ENCODE measurements at places on chromosomes 7 and 10. TPM values are rescaled to one million over a fixed set of nuclear protein-coding genes. Genes with fewer than 3 reads are reported as not detected.

DNA sequence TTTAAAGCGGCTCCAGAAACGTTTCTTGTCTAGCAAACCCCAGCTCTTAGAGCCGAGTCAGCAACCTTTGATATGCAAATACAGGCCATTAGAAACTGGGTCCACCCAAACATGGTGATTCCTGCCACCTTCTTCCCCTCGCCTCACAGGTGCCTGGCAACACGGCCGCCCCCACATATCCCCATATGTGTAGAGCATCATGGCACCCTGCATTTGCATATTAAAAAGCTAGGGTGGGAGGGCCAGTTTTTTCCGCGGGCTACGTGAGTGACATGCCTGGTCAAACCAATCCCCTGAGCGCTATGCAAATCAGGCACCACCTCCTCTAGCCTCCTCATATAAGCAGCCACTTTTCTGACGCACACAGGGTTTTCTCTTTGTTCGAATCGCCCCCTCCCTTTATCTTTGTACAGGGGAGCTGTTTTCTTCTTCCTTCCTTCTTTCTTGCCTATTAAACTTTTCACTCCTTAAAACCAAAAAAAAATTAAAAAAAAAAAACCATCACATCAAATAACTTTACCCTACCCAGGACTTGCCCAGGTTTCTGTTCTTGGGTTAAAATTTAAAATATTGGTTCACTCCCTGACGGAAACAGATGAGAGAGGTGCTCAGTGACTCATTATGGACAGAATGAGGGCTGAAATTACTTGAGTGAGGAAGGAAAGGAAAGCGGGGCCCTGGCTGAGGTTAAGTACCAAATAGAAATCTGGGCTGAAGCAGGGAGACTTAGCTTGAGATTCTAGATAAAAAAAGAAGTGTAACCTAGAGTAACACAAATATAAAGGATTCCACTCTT lies 59.8 kb downstream of the COA1 start:
- no peak for DNase-seq

Gene FZD8
- 21.2 TPM for total RNA-seq

Gene THAP5
- total RNA-seq: 81.7 TPM

DNA sequence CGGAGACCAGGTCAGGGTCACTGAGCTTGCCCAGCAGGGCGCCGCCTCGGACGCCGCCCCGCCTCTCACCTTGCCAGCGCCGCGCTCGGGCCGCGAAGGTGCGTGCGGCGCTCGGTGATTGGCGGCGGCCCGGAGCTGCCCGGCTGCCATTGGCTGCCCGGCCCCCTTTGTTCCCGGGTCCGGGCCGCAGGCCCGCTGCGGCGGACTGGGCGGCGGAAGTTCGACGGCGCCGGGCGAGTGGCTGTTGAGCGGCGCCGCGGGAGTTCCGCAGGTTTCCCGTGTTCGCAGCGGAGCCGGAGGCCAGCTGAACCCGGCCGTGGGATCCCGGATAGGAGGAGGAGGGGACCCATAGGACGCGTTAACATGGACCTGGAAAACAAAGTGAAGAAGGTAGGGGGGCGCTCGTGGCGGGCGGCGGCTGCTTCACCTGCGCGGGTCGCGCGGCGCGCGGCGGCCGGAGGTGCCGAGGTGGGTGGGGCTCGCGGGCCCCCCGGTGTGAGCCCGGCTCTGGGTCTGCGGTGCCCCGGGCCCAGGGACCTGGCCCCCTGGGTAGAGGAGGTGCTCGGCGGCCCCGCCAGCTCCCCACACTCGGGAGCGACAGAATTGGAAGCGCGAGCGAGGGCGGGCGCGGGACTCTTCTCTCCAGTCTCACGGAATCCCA lies at the start of gene TES:
Gene TES, plus strand, starts transcription at position 195 of the 661 bp plus-strand sequence. Its CDS starts 169 bp downstream, at position 364.
- no peak for DNase-seq

DNA sequence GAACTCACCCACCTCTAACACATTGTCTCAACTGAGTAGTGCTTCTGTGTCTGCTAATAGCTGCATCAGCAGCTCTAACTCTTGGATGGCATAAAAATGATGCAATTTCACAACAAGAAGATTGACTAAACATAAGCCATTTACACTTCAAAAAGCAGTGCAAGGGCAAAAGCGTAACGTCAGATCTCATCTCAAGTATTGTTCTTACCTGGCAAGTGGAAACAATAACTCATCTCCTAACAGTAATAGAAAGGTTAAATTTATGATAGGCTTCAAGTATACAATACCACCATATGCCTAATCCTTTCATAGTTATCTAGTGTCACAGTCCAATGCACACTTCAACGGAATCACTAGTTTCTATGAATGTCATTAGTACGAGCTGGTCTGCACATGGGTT lies 14.8 kb downstream of the TPK1 start:
- DNase-seq: no peak

DNA sequence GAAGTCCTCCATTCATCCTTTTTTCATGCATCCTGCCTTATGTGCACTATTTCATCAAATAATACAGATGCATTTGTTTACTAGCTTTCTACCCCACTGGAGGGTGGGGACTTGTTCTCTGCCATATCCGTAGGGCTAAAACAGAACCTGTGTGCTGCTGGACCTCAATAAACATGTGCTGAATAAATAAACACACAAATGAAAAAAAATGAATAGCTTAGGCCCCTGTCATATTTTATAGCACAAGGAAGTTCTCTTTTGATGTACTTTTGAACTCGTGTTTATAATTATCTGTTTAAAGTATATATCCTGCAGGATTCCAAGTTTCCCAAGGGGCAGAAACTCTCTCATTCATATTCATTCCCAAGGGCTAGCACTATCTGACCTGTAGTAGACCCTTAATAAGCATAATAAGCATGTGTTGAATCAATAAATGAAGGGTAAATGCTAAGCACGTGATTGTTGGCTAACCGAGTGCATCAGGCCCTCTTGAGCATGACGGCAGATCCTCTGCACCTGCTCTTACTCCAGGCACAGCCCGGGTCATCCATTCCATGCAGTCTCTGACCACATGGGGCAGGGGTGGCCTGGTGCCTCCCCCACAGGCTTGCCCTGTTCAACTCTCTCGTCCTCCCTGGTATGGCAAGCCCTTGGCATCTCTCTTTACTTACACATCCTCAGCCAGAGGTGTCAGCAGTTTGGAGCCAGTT lies 474.1 kb upstream of the ZMIZ1 start:
- no peak for DNase-seq

Gene NYAP1
- 47.9 TPM for total RNA-seq

DNA sequence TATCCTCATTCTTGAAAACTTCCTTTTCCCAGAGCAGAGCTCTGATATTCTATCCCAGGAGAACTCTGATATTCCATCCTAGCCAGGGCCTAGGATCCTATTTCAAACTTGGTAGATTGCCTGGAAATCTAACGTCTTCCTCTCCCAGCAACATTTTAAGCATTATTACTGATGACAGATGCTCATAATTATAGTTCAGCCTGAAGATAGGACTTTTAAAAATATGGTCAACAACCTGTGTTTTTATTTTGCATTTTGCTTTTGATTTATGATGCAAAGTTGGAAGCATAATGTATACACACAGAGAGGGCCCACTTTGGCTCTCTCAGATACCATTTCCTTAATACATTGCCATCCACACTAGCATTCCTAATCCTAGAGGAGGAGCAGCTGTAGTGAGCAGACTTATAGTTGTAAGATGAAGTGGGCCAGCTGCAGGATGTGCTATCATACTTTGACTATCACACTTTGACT lies 457.4 kb upstream of the TPK1 start:
- DNase-seq: no peak

Gene C7orf57
- 0.78 TPM for total RNA-seq

GRCh38 chr7:76011442-76011861 lies 17.1 kb upstream of the TMEM120A start:
- no peak for DNase-seq

DNA sequence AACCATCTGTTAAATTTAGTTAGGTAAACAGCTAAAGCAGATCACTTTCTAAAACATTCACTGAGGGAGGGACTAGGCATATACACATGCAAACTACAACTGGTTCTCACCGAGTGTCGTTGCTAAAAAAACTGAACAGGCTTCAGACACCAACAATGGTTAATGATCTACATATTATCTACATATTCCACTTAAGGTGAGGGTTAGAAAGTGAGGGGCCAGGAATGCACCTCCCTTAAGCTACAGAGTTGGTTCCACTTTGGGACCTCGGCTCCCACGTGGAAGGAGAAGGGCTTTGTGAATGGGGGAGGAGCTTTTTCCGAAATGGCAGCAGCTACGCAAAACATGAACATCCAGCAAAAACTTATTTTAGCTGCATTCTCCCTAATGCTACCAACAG lies 5.8 kb downstream of the CTBP2 start:
- DNase-seq: no peak

Gene CYP2C19
- 0.16 TPM for total RNA-seq

DNA sequence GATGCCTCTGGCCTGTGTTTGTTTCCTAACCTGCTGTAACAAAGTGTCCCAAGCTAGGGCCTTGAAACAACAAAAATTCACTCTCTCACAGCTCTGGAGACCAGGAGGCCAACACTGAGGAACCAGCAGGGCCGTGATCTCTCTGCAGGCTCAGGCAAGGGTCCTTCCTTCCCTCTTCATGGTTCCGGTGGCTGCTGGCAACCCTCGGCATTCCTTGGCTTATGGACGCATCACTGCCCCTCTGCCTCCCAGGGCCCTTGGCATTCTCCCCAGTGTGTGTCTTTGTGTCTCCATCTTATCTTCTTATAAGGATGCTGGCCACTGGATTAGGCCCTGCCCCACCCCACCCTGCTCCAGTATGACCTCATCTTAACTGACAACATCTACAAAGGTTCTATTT lies 17.0 kb downstream of the CNPY1 start:
- no peak for DNase-seq

DNA sequence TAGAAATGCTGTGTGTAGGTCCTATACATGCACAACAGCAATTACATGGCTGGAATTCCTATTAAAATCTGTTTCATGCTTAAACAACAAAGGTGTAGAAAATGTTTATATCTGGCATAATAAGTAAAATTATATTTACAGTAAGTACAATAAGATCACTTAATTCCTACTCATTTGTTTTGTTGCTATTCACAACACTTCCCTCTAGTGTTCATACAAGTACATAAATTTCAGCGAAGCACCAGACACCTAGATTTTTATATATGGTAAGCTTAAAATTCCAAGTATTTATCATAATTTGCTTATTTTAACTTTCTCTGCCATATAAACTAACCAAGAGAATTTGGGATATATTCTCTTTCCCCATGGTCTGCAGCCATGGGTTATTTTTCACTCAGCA lies 51.8 kb upstream of the ANK3 start:
- DNase-seq: no peak

DNA sequence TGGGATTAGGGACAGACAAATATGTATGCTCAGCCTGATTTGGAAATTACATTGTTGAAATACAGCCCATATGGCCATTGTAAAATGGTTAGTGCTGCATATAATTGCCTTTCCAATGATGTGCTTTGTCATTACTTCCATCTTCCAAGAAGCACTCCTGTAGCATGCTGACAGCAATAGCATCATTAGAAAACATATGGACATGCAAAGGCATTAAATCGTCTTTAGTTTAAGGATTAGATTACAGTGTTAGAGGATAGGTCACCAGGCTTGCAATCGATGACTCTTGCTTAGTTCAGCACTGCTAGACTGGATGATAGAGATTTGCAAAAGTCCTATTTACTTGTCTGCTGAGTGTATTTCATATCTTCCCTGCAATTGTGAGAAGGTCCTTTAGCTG lies 17.4 kb downstream of the AUTS2 start:
- no peak for DNase-seq

Gene CYP3A5
- total RNA-seq: 1.6 TPM

GRCh38 chr7:13115855-13116254 lies 428.4 kb downstream of the ARL4A start:
- no peak for DNase-seq

DNA sequence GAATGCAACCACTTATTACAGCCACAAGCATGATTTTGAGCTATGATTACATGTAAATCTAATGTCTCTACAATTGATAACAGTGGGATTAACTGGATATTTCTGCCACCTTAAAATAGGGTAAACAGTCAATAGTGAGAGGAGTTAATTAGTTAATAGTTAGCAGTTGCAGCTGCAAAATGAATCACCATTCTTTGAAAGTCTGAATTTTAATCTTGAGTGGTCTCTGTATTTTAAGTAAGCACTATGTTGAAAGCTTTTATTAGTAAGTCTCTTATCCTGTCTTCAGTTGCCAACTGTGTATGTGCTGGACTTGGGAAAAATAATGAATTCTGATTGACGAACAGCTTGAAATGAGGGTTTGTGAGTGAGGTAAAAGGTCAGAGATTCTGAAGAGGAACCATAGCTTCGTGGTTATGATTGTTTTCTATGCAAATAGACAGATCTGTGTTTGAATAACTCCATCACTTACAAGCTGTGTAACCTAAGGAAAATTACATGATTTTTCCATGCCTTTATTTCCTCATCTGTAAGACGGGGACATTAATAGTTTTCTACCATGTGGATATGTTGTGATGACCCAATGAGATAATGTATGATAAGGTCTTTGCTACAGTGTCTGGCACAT lies 75.2 kb downstream of the RNLS start:
- DNase-seq: no peak

DNA sequence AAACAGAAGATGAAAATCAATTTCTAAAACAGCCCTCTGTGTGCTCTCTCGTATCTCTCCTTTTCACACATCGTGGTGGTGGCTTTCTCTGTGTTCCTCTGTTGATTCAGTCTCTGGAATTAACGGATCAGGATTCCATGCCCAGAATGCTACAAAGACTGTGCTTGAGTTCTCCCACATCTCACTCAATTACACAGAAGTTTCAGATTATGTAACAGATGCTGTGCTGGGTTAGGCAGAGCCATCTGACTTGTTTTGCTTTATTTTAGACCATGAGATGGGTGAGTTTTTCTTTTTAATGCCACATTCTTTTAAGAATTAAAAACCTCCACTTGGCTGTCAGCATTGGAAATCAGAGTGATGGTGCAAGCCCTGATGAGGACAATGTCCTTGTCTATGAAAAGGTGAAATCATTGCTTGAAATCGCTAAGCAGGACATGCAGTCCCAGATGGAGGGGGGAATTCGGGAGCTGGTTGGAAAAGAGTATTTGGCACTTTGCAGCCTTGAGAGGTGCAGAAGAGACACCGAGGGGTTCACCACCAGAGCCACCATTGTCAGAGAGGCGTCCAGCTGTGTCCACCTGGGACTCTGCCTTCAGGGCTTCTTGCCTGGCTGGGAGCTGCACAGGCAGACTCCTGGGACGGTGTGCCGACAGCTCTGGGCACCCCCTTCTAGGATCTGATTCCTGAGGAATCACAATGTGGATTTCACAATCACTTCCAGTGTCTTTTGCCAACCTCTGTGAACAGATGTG lies 80.4 kb downstream of the EGFR start:
- DNase-seq: no peak

Gene KLLN
- total RNA-seq: 0.62 TPM

GRCh38 chr10:74052994-74053393 lies 55.1 kb downstream of the VCL start:
- DNase-seq: no peak

Gene TAF5
- 13.1 TPM for total RNA-seq

Gene ADRA2A
- total RNA-seq: 15.9 TPM

DNA sequence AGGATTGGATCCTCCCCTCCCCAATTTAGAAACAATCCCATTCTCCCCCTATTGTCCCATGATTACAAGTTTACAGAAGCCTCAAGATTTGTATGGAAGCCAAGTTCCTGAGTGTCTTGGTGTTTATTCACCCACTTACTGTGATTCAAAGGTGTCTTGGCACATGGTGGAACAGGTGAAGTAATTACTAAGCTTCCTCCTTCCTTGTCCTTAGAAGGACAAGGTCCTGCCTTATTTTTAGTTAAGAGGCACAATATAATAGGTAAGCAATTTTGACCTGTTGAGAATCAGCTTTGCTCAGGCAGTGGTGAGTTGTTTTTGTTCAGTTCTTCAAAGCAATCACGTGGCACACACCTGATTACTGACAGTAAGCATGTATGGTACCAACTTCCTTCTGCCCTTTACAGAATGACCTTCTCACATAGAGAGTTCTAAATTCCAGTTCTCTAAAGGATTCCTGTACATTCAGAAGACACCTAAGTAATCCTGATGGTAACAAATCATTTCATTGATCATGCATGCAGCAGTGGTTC lies 60.7 kb upstream of the SLC13A1 start:
- no peak for DNase-seq
